ENCODE measurements at places on chromosomes 4 and X.

GRCh38 chr4:80407246-80407645, 71.7 kb downstream of the CFAP299 start:
- DNase-seq: no peak

GRCh38 chrX:30615229-30615628, 37.7 kb upstream of the TASL start:
- no peak for DNase-seq

- no peak for DNase-seq
Measured at GRCh38 chr4:79653871-79654270, 245.8 kb upstream of the GK2 start.

DNA sequence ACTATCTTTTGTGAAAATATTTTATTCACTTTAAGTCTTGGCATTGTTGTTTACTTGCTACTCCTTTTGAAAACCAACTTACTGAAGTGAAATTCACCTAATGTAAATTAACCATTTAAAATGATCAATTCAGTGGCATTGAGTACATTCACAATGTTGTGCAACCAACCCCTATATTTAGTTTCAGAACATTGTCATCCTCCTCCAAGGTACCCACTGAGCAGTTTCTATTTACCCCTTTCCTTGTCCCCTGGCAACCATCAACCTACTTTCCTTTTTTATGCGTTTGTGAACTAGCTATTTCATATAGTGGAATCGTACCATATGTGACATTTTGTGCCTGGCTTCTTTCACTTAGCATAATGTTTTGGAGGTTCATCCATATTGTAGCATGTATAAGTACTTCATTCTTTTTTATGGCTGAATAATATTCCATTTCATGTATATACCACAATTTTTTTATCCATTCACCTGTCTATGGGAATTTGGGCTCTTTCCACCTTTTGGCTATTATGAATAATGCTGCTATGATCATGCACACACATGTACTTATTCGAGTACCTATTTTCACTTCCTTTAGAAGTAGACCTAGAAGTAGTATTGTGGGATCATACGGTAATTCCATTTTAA, 85.0 kb downstream of the WWC2 start:
- no peak for DNase-seq

GRCh38 chrX:116230130-116230898, 59.8 kb downstream of the AGTR2 start:
- no peak for DNase-seq

GRCh38 chr4:99610605-99611175, 36.1 kb downstream of the MTTP start:
- no peak for DNase-seq

- DNase-seq: no peak
Measured at GRCh38 chr4:76278583-76278982, 27.1 kb downstream of the FAM47E start.

DNA sequence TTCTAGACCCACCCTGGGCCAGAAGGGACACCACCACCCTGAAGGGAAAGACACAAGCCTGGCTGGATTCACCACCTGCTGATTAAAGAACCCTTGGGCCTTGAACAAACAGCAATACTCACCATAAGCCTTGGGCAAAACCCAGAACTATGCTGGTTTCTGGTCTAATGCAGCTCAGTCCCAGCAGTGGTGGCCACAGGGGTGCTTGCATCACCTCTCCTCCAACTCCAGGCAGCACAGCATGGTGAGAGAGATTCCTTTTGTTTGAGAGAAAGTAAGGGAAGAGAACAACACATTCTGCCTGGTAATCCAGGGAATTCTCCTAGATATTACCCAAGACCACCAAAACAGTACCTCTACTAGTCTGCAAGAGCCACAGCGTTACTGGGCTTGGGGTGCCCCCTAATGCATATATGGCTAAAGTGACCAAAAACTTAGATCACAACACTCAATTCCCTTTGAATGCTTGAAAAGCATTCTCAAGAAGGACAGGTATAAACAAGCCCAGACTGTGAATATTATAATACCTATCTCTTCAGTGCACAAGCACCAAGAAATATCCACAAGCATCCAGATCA, 25.7 kb downstream of the RNF128 start:
- no peak for DNase-seq

GRCh38 chr4:80876810-80877209, 153.7 kb upstream of the BMP3 start:
- no peak for DNase-seq

- no peak for DNase-seq
Measured at GRCh38 chr4:94305466-94306225, 37.0 kb downstream of the HPGDS start.

DNA sequence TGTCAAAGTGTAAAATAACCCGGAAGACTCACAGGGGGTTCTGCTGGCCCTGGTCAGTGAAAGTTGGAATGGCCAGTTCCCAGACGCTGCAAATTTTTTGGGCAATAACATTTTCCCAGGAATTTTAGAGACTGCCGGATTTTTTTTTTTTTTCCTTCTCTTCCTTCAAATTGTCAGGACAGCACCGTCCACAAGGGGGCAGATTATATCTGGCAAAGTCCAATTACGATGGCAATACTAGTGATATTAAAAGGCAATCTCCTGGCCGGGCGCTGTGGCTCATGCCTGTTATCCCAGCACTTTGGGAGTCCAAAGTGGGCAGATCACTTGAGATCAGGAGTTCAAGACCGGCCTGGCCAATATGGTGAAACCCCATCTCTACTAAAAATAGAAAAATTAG, 20.5 kb downstream of the SLC25A5 start:
- no peak for DNase-seq

DNA sequence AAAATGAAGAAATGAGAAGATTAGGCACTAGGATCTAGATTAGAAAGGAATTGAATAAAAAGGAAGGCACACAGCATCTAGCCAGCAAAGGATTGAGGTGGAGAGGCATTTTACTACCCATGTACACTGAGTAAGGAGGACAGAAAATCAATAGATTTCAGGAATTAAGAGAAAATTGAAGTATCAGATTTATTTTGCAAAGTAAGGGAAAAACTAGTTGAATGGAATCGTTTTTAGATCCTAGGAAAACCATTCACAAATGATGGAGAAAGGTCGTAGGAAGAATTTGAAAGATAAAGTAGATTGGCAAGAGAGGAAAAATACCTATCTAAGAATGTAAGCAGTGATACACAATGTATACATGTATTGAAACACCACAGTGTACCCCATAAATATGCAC, 31.3 kb downstream of the ENOPH1 start:
- no peak for DNase-seq

DNA sequence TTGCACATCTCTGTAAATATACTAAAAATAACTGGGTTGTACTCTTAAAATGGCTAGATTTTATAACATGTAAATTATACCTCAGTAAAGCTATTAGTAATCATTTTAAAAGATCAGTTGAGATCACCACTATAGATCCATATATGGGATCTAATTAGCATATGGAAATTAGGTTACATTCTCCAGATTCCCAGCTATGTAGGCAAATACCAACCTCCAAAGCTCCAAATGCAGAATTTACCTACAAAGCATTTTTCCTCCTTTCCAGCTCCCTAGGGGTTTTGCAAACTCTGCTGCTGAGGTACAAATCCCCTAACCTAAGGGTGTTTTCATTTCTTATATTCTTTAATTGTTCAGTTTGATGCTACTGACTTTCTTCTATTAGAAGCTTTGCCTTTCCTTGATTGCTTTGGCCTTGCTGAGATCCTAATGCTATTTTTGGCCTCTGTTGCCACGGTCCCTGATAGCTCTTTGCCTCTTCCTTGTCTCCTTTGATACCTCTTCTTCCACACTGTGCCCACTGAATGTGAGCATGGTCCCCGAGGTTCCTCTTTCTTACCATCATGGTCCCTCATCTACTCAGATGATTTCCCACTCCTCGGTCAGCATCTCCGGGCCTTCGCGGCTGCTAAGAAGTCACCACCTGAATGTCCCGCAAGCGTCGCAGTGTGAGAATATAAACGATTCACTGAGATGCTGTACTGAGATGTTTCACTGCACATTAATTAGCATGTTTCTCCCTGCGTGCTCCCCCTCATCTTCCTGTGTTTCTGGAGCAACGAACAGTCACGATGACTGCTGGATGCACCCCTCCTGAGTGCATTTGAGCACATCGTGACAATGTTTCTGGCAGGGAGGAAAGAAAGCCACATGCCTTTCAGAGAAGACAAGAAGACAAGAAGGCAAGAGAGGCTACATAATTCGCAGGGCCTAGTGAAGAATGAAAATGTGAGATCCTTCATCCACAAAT, 23.8 kb downstream of the ENPP6 start:
- no peak for DNase-seq

DNA sequence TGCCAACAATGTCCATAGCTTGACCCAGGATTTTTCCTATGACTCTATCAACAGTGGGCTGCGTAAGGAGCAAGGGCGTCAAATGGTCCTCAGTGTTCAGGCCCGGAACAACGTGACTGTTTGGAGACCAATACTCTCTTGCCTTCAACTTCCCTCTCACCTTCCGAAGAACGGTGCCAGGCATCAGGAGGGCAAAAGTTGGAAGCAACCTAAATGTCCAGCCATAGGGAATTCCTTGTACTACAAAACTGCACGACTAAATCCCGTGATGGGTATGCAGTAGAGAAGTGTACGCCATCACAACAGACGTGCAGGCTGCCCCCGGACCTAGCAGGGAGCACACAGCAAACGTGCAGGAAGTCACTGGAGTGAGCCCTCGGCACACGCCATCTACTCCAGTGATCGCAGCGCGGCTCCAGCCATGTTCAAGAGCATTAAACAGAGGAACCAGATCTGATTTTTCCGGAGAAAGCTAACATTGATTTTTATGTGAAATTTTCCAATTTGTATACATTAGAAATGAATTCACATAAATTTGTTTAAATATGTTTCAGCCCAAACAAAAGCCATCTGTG, 79.0 kb downstream of the JAKMIP1 start:
- DNase-seq: no peak

GRCh38 chrX:34839451-34839850, 103.1 kb upstream of the FAM47B start:
- no peak for DNase-seq

GRCh38 chr4:38413524-38414341, 250.3 kb upstream of the KLF3 start:
- DNase-seq: no peak

DNA sequence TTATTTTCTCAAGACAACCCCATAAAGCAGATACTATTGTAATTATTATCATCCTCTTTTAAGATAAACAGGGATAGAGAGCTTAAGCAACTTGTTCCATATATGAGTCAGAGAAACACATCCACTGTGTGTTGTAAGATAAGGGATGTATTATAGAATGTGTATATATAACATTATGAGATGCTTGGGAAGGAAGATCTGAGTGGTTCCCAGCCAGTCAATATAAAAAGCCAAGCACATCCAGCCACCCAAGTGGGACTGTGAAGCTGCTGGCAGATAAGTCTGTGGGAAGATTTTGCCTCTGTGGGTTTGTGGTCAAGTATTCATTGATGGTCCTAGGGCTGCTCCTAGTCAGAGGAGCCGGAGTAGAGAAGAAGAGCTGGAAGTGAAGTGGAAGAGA, 16.5 kb upstream of the BMPR1B start:
- no peak for DNase-seq

DNA sequence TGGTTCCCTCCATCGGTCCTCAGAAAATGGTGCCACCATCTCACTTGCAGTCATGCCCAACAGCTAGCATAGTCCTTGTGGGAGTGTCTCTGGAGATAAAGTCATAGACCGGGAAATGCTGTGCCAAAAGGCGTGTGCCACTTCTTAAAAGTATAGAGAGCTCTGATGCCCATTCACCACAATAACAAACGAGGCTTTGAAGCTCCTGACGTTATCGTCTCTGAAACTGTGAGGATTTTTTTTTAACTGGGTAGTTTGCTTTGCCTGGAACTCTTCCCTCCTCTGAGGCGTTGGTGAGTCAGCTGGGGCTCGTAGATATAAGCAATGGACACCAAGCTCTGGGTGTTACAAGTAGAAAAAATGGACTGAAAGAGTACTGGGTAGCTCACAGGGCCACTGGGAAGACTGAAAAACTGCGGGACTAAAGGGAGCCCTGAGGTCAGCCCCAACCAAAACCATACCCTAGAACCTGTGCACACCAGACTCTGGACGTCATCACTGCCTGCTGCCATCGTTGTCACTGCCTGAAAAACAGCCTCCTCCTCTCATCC, 89.4 kb upstream of the TRIM2 start:
- no peak for DNase-seq

DNA sequence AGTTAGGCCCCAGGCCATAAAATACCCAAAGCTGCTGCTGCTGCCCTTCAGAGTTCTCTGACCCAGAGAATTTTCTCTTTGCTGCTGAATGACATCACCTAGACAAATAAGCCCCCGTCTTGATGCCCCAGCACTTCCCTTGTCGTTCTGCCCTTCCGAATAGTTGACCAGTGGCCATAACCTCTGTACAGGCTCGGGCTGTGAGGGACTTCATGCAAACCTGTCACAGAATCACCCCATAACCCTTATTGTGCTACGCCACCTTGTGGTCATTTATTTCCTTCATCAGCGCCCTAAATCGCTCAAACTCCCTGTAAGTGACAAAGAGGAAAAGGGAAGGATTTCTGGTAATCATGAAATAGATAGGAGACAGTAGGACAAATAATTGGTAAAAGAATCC, 18.8 kb downstream of the SPACA5 start:
- no peak for DNase-seq

GRCh38 chrX:41005445-41005992, 79.7 kb upstream of the USP9X start:
- no peak for DNase-seq

GRCh38 chrX:13494562-13494961, 74.8 kb upstream of the EGFL6 start:
- no peak for DNase-seq

DNA sequence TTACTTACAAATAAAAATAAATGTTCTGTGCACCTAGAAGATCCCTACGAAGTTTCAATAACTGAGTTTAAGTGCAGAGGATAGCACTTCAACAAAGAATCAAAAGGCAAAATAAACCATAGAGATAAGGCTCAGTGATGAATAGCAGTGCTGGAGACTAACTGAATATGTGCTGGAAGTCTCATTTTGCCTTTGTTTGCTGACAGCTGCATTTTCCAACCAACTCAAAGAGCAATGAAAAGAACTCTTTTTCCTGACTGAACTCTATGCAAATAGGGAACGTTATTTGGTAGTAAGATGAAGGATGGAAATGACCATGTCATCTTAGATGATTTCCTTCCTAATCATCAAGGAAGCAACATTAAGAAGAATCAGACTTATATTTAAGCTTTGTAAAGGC, 32.7 kb upstream of the ADH7 start:
- DNase-seq: no peak

- DNase-seq: no peak
Measured at GRCh38 chr4:62324215-62324614, 1124.1 kb downstream of the ADGRL3 start.

DNA sequence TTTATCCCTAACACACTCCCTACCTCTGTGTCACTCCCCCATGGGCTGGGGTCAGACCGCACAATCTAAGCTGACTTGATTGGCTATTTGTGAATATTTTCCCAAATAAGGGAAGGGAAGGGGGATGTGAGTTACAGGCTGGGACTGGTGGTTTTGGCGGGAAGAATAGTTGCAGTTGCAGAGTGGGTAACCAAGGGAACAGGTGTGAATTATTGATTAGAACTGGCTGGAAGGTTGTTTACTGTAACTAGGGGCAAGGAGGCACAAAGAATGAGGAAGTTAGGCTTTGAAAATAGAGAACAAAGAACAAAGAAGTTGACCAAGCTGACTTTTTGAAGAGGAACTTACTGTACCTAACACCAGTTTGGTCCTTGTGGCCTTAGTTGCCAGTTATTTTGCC, 88.0 kb upstream of the XAGE2 start:
- DNase-seq: no peak
